Umbilical cord (tissue), 2 donors: ENCODE measurements at places on chromosomes 11 and 22. TPM values are rescaled to one million over a fixed set of nuclear protein-coding genes. Genes with fewer than 3 reads are reported as not detected.

The MS4A2 gene
- total RNA-seq, result 7.0 TPM

The TENM4 gene
- total RNA-seq, result 16.9 TPM

The CCDC88B gene
- 3.6 TPM for total RNA-seq

The TMEM218 gene
- total RNA-seq, result 48.6 TPM

The TESMIN gene
- total RNA-seq, result 9.6 TPM

The SREBF2 gene
- 26.0 TPM for total RNA-seq

The CDKN1C gene
- 651 TPM for total RNA-seq

The C11orf97 gene
- not detected for total RNA-seq

The OR52E8 gene
- 1.9 TPM for total RNA-seq

The ALDH3B2 gene
- 0.48 TPM for total RNA-seq

The SAA1 gene
- total RNA-seq, result not detected

The P2RY2 gene
- total RNA-seq, result 4.8 TPM

The CCDC15 gene
- 8.7 TPM for total RNA-seq

The ART5 gene
- total RNA-seq, result not detected

The OR8J1 gene
- 2.4 TPM for total RNA-seq

The BTG4 gene
- total RNA-seq, result 5.5 TPM
